ENCODE measurements at places on chromosomes 11 and 22.

- no peak for DNase-seq
- no peak overlapping the region for H3K4me3 ChIP-seq
- no peaks in the 10 kb centered on the region for H3K36me3 ChIP-seq
- H3K27ac ChIP-seq, result no peak overlapping the region
Measured at GRCh38 chr22:50537765-50538164, 7.9 kb upstream of the KLHDC7B start.

GRCh38 chr22:22019659-22020424 lies 37.3 kb upstream of the TOP3B start:
- H3K27me3 ChIP-seq, result peaks cover 21% of the 10 kb centered on the region
- H3K4me1 ChIP-seq, result peaks cover 7% of the 10 kb centered on the region
- no peak overlapping the region for H3K4me3 ChIP-seq
- H3K36me3 ChIP-seq, result no peaks in the 10 kb centered on the region

GRCh38 chr22:34414467-34415440 lies 494.5 kb upstream of the LARGE1 start:
- no peak overlapping the region for H3K27ac ChIP-seq
- no peaks in the 10 kb centered on the region for H3K36me3 ChIP-seq
- H3K4me1 ChIP-seq, result no peaks in the 10 kb centered on the region
- no peak overlapping the region for H3K4me3 ChIP-seq
- DNase-seq, result peak; percentile 77

DNA sequence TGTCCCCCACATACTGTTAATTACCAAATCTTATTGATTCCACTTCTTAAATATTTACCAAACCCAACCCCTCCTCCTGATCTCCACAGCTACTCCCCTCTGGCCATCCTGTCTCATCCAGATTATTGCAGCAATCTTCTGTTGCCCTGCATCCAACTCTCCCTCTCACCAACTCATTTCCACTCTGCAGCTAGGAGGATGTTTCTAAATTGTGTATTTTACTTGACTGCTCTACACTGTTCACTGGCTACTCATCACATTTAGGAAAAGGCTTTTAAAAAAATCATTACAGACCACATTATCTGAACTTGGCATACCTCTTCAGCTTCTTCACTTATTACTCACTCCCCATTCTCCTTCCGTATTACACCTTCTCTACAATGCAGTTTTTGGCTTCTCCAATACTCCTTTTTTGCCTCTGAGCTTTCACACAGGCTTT lies 117.9 kb downstream of the ATG16L2 start:
- peaks cover 9% of the 10 kb centered on the region for H3K4me1 ChIP-seq
- no peak overlapping the region for H3K27ac ChIP-seq
- no peak for DNase-seq
- no peaks in the 10 kb centered on the region for H3K27me3 ChIP-seq

DNA sequence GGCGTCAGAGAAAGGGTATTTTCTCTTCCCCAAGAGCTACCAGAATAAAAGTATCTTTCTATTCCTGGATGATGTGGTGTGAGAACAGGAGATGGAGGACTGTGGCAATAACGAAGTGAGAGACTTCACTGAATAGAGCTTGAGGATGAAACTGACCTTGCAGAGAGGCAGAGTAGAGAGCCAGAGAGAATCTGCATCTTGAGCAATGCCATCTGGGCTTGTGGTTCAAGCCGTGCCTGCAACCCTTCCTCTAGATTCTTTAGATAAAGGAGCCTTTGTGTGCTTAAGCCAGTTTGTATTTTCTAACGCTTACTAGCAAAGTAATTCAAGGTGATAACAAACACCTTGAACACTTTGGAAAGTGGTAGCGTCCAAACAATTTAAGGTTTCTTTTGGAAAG lies 2.2 kb downstream of the ME3 start:
- no peak overlapping the region for H3K27ac ChIP-seq
- H3K4me1 ChIP-seq, result peaks cover 13% of the 10 kb centered on the region
- DNase-seq, result no peak
- H3K36me3 ChIP-seq, result no peaks in the 10 kb centered on the region
- H3K4me3 ChIP-seq, result no peak overlapping the region

GRCh38 chr11:8250434-8250833 lies 13.2 kb downstream of the LMO1 start:
- no peaks in the 10 kb centered on the region for H3K4me1 ChIP-seq
- no peak overlapping the region for H3K4me3 ChIP-seq
- no peak overlapping the region for H3K27ac ChIP-seq
- DNase-seq, result no peak
- no peaks in the 10 kb centered on the region for H3K36me3 ChIP-seq

GRCh38 chr11:114163830-114164401 lies 104.4 kb downstream of the ZBTB16 start:
- peak overlapping the region; percentile 29 for H3K4me3 ChIP-seq
- no peaks in the 10 kb centered on the region for H3K36me3 ChIP-seq
- peaks cover 99% of the 10 kb centered on the region for H3K4me1 ChIP-seq
- DNase-seq, result no peak

GRCh38 chr11:123577081-123577598 lies 77.3 kb downstream of the SCN3B start:
- H3K36me3 ChIP-seq, result no peaks in the 10 kb centered on the region
- DNase-seq, result peak; percentile 91
- no peak overlapping the region for H3K4me3 ChIP-seq
- H3K27me3 ChIP-seq, result peaks cover 33% of the 10 kb centered on the region
- H3K27ac ChIP-seq, result no peak overlapping the region
- H3K4me1 ChIP-seq, result peaks cover 27% of the 10 kb centered on the region

All from nephron progenitor cell (in vitro differentiated cells).